ENCODE measurements at places on chromosomes 12 and 14.

DNA sequence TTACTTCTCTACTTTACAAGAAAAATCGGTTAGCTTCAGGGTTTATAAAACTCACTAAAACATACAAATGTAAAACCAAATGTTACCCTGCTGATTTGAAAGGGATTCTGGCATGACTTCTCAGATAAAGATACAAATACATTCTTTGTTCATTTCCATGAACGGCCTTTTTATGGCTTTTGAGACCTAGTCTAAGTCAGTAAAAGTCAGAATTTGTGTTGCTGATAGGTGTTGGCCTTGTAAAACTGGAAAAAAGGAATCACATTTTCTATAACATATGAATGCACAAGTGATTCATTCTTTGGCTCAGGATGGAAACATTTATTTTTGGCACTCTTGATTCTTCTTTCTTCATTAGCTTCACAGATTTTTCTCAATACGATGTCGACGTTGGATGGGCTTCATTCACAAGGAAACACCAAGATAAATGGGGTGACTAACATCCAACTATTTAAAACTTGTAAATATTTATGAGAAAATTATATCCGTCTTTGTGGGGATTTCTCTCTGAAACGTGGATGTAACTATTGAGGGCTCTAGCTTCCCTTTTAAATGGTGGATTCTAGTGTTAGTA, 27.0 kb upstream of the CPM start:
- no peak for DNase-seq

DNA sequence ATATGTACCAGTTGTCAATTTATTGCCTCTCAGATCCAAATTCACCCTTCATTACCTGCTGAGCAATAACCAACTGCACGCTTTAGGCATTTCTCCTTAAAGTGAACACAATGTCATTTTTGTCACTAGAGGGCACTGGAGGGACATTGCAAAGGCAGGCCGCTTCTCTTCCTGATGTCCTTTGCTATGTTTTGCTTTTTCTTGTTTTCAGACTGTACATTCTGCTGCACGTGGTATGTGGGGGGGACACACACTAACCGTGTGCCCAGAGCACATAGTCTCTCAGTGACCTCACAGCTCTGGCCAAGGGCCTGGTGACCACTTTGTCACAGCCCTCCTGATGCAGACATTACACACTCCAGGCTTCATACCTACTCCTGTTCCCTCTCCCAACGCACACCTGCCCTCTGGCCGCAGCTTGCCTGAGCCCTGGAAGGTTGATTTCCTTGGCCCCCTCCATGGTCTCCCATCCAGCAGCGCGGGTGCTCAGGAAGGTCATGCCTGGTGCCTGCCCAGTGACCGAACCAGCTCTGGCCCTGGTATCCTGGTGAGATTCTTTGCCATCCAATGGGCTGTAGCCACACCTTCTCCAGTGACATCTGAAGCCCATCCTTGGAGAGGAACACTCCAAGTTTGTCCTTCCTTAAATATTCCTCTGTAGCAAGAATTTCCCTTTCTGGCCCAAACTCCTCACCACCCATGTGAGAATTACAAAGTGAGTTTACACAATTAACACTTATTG, 39.9 kb downstream of the MYO1H start:
- no peak for DNase-seq

- DNase-seq = no peak
Observed at GRCh38 chr14:61927520-61927919, 165.3 kb downstream of the SNAPC1 start.

DNA sequence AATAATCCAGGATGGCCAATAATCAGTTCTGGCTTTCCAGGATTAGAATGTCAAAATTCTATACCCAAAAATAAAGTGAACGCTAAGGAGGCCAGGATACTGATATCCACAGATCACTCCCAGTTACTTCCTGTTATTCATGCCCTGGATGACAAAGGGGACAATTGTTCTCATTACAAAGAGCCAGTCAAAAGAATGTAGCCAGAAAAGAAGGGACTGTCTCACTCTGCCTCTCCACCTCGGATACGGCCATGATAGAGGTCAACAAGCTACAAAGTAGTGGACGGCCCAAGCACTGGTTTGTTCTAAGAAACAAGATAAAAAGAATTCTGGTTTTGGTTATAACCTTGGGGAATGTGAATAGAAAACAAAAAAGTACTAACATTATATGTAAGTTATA, 116.1 kb upstream of the ATF7IP start:
- no peak for DNase-seq

GRCh38 chr14:105931808-105932483, 405.6 kb downstream of the TMEM121 start:
- no peak for DNase-seq

DNA sequence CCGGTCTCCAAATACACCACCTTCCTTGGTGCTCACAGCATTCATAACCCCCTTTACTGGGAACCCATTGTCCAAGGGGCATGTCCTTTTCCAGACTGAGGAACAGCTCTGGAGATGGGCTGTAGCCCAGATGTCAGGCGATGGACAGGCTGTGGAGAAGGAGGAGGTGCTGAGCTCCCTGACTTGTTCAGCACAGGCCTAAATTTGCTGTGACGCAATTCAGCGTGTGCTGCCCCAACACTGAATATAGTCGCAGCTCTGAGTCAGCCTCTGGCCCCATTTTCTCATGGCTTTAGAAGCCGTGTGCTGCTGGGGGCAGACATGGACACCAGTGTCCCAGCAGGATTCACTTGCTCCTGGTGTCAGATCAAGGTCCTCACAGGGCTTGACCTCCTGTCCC, 269.1 kb downstream of the EMP1 start:
- DNase-seq = no peak

- DNase-seq = no peak
Observed at GRCh38 chr12:127998988-127999387, 268.0 kb upstream of the TMEM132C start.

DNA sequence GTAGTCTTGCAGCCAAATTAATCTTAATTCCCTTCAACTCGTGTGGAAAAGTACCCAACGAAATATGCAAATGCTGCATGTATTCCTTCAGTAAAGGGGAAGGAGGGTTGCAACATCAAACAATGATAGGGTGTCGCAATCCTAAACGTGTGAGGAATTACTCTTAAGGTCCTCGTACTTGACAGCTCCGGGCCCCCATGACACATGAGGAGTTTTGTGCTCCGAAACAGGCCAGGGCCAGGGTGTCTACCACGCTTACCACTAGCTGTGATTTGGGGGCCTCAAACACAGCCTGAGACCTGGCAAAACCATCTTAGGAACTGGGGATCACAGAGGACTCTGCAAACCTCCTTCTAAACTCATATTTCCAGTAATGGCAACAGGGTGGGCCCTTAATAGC, 20.4 kb downstream of the FOS start:
- no peak for DNase-seq

DNA sequence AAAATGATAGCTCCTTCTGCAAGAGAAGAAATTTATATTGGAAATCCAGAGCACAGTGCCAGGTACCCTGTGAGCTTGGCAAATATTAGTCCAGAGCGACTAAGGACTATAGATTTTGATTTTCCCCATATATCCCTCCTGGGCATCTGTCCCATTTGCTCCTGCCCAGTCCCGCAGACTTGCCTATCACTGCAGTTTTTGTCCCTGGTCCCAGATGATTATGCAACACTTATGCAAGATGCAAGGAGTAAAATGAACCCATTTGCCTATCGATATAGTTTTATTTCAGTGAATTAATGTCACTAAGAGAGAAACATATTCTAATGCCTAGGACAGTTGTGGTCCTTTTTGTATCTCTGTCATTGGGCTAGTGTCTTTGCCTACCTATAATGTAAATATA, 215.9 kb upstream of the BMP4 start:
- DNase-seq = no peak

GRCh38 chr14:97027256-97027999, 230.2 kb downstream of the VRK1 start:
- DNase-seq = no peak

- no peak for DNase-seq
Observed at GRCh38 chr12:129034558-129035289, 181.4 kb downstream of the GLT1D1 start.

DNA sequence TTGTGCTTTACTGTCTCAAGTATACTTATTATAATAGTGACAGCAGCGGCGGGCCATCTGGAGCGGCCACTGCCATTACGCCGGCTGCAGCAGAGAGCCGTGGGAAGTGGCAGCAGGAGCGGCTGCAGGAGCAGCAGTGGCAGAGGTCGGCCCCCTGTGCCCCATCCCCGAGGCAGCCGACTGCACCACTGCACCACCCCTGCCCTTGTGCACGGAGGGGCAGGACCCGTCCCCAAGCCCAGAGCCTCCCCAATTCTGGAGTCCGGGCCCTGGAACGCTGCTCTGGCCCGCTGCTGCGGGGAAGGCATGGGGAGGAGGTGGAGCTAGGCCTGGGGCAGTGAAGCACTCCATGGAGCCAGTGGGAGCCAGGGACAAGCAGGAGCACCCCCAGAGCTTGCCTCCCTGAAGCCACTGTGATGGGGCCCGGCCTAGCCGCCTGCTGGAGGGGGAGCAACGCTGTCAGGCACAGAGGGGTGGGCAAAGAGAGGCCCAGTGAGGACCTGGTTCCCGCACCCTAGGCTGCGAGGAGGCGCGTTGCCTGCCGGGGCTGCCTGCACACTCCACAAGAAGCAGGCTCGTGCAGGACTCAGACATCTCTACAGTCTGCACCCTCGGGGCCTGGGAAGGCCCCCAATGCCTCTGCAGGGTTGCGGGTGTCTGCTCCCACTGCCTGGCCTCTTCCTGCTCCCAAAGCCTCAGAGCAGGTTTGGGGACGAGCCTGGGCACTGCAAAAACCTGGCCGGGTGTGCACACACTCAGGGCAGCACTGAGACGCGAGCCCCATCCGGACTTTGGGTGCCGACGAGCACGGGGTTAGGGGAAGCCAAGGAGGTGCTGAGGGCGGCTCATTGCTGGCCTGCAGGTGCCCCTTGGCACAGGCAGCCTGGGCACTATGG, 74.2 kb upstream of the RASSF8 start:
- no peak for DNase-seq

- no peak for DNase-seq
Observed at GRCh38 chr14:98906123-98906995, 365.6 kb downstream of the BCL11B start.

GRCh38 chr12:101799774-101800173, 31.0 kb downstream of the GNPTAB start:
- DNase-seq = no peak

DNA sequence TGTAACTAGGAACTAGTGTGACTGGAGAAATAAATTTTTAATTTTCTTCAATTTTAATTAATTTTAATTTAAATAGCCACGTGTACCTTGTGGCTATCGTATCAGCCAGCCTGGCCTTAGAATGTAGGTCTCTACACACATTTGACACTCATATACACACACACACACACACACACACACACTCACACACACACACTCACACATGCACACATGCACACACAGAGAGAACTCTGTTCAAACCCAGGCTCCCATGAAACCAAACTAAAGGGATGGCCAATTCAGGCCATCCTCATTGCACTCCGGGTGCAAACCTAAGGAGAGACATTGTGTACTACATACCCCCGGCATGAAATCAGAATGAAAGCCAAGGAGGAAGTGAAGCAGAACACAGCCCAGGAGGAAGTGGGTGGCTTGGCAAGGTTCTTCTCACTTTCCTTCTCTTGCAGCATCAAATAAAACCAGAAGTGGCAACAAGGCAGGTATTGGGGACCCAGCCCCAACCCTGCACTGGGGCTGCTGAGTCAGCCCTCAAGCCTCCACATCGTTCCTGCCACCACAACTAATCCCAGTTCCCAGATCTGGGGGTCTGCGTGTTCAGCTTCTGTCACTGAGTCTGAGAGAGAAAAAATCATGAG, 26.2 kb upstream of the CHPT1 start:
- no peak for DNase-seq

GRCh38 chr12:13304924-13305323, 108.4 kb downstream of the EMP1 start:
- DNase-seq = no peak

- no peak for DNase-seq
Observed at GRCh38 chr14:101254805-101255764, 306.2 kb upstream of the DIO3 start.

DNA sequence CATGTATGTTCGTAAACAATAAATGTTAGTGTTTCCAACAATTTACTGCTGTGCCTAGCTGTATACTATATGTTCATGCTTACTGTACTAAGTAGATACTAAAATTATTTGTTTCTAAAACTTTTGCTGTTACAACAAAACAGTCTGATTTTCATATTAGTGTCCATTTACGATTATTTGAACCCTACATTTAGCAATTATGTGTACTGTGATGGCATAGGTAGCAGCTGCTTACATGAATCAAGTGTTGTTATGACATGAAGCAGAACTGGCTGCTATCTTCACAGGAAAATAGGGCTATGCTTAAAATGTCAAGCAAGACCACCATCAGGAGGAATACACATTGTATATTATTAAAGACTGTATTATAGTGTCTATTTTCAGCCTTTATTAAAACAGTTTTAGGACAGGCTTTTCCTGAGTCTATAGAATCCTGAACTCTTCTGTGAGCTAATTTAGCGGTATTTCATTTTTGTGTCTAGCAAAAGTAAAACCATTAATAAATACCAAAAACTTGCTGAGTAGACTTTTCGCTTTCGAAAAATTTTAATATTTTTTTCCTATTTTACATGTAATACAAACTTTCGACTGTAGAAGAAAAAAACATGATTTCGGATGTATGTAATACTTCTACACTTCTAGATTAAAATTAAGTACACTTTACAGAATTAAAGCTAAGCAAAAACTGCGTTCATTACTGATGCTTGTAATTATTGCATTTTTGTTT, 1.1 kb upstream of the WDR89 start:
- no peak for DNase-seq

GRCh38 chr12:8554451-8555195, 13.9 kb upstream of the CLEC4E start:
- DNase-seq = no peak

DNA sequence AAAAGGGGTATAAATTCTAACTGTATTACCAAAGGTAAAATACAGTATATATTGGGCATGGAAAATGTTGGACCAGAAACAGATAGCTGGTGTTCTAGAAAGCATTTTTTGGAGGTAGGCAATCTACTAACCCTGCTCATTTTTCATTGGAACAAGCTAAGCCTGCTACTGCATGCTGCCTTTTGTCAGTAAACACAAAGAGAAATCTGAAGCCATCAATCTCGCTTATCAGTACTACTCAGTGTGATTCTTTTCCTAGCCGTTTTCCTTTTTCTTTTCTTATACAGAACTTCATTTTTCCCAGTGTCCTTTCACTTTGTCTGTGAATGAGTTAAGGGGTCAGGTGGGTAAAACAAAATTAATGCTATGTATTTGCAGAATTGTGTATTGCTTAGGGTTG, 312.3 kb downstream of the NPAS3 start:
- no peak for DNase-seq

GRCh38 chr12:50075808-50076170, 9.4 kb upstream of the SMARCD1 start:
- no peak for DNase-seq

- DNase-seq = no peak
Observed at GRCh38 chr12:48358937-48359513, 8.3 kb upstream of the ZNF641 start.

GRCh38 chr14:22220427-22220826, 368.6 kb downstream of the DAD1 start:
- DNase-seq = no peak

GRCh38 chr14:53126731-53127130, 26.4 kb downstream of the DDHD1 start:
- DNase-seq = no peak
